ENCODE measurements at places on chromosomes 12 and 14.

- no peak for DNase-seq
These were observed 65.6 kb downstream of the PPP2R5E start for GRCh38 chr14:63477556-63477955.

GRCh38 chr14:43087666-43088065, 1419.4 kb downstream of the FSCB start:
- no peak for DNase-seq

- no peak for DNase-seq
These were observed 47.3 kb downstream of the ELK3 start for GRCh38 chr12:96241431-96241830.

GRCh38 chr14:76201162-76201561, 49.4 kb downstream of the GPATCH2L start:
- DNase-seq, result no peak

DNA sequence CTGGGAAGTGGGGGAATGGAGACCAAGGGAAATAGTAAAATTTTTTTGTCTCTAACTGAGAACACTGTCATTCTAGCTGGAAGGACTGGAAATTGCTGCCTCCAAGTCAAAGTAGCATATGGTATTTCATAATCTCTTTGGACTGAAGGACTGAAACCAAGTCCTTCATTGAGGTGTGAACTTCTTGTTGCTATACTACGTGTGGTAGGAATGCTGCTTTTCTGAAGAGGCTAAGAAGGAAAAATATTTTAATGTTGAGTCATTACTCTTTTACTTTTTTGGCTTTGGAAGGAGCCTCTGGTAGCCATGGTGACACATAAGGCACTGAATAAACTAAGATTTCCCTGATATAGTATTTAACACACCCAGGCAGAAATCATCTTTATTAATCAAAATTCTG, 465.4 kb downstream of the NPAS3 start:
- no peak for DNase-seq

GRCh38 chr12:7190268-7191055, 976 bp downstream of the PEX5 start:
- DNase-seq, result peak; percentile 9

DNA sequence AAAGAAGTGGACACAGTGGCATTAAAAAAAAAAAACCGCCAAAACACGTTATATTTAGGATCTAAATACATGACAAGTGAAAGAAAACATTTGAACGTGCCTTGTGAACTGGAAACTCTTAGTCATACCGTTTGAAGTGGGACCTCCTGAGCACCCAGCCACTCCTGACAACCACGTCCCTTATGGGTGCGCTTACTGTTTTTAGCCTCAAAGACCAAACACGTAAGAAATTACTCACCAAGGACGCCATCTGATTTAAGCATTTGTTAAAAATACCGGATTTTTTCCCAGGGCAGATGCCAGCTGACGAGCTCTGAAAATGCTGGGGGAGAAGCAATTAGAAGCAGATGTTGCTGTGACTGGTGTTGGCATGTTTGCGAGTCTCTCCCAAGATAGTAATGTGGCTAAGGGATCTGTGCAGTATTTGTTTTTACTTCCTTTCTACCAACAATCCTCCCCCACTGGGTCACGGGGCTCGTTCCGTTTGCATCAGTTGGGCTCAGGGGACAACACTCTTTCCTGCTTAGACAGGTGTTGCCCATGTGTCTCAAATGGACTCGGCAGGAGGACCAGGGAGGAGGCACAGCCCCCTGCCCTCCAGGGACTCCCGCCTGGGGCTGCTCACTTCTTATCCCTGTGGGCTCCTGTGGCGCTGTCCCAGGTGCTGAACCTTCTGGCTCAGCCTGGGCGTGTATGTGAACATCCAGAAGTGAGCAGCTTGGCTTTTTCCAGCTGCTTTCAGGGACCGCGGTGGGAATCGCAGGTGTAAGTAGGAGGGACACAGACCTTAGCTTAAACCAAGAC, 101.0 kb downstream of the BEGAIN start:
- DNase-seq, result peak; percentile 53

GRCh38 chr14:89000007-89000942, 175.8 kb downstream of the TTC8 start:
- DNase-seq, result peak; percentile 35

DNA sequence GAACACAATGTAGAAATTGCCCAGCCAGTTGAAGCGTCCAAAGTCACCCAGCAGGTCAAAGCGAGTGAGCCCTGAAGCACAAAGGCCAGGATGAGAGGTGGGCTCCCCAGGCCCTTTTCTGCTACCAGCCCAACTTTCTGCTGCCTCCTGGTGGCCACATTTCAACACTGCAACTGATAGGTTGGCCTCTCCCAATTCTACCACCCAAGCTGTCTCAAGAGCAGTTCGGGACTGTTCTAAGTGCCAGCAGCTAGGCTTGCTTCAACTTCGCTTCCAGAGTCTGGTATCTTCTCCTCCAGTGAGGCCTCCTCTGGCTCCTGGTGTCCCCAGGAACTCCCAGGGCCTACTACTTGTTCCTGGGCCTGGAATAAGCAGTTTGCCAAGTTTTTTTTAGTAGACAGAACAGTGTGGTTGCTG, 3.4 kb upstream of the DHH start:
- DNase-seq, result peak; percentile 54

- no peak for DNase-seq
These were observed 325.4 kb upstream of the SFSWAP start for GRCh38 chr12:131385313-131386166.

- no peak for DNase-seq
These were observed 5.5 kb downstream of the CARMIL3 start for GRCh38 chr14:24057271-24057670.

DNA sequence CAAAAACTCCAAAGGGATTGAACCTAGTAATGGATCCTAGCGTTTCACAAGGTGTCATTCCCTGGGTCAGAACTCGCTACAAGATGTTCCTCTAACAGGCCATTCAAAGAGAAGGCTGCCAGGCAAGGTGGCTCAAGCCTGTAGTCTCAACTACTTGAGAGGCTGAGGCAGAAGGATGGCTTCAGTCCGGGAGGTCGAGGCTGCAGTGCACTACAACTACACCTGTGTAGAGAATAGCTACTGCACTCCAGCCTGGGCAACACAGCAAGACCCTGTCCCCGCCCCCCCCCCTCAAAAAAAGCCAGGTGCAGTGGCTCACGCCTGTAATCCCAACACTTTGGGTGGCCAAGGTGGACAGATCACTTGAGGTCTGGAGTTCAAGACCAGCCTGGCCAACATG, 14.4 kb downstream of the PPTC7 start:
- no peak for DNase-seq

DNA sequence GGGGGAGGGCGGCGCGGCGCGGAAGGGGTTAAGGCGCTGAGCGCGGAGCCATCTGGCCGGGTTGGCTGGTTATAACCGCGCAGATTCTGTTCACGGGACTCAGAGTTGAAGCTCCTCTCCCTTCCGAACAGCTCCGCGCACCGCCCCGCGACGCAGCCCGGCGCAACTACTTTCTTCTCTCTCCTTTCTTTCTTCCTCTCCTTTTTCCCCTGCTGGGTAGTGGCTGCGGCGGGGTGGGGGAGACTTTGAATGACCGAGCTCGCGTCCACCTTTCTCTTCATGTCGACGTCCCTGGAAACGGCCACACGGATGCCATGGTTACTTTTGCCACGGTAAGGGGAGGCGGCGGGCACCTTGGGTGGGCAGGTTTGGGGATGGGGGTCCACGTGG, at the start of gene NTF3:
NTF3 (plus strand) TSS at position 98 of the 390 bp plus-strand sequence; CDS start at position 315, 217 bp downstream.
- no peak for DNase-seq

GRCh38 chr14:55297611-55298499, 26.6 kb downstream of the FBXO34 start:
- no peak for DNase-seq

DNA sequence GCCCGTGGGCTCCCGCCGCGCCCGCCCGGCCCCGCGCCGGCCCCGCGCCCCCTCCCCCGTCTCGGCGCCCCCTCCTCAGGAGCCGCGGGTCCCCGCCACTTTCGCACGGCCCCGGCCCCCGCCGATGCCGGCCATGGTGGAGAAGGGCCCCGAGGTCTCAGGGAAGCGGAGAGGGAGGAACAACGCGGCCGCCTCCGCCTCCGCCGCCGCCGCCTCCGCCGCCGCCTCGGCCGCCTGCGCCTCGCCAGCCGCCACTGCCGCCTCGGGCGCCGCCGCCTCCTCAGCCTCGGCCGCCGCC, 263 bp downstream of the RCOR1 start:
- DNase-seq, result no peak

DNA sequence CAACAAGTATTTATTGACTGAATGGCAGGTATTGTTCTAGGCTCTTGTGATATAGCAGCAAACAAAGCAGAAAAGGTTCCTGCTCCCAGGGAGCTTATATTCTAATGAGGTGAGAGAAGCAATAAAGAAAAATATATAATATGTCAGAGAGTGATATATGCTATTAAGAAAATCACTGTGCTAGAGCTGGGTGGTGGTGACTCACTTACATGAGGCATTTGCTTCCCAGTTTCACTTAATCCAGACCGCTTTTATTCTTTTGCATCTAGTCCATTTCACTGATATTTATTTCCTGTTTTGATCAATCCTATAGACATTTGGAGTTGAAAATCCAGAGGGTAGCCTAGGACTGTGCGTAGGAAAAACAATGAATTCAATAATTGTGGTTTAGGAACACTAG, 17.5 kb downstream of the TRHDE start:
- no peak for DNase-seq

- no peak for DNase-seq
These were observed 36.8 kb upstream of the G2E3 start for GRCh38 chr14:30521899-30522736.

DNA sequence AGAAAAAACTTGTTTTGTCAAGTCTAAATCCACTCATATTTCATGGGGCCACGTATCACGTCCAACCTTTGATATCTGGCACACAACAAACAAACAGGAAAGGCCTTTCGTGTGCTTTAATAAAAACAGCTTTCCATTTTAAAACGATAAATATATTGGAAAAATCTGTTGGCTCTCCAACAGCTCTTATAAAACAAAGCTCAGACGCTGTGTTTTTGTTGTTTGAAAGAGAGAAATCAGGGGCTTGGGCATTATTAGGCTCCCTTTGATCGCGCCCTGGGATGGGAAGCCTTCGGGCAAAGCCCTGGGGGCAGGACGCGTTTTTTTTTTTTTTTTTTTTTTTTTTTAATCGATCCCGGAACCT, 429 bp upstream of the PLEKHA5 start:
- DNase-seq, result no peak

- DNase-seq, result no peak
These were observed 14.1 kb downstream of the ACACB start for GRCh38 chr12:109130297-109131153.

- DNase-seq, result no peak
These were observed 3.7 kb downstream of the SH2B3 start for GRCh38 chr12:111409403-111409779.

DNA sequence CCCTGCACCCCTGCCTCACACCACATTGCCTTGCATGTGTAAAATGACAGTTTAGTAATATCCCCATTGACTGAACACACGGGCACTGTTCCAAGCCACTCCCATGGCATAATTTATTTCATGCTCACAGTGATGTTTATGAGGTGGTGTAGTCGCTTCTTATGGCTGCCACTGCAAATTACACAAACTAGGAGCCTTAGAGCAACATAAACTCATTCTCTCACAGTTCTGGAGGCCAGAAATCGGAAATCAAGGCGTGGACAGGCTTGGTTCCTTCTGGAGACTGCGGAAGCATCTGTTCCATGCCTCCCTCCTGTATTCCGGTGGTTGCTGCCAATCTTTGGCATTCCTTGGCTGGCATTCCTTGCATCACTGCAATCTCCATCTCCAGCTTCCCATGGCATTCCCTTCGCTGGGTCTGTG, 97.3 kb downstream of the RIN3 start:
- DNase-seq, result no peak

DNA sequence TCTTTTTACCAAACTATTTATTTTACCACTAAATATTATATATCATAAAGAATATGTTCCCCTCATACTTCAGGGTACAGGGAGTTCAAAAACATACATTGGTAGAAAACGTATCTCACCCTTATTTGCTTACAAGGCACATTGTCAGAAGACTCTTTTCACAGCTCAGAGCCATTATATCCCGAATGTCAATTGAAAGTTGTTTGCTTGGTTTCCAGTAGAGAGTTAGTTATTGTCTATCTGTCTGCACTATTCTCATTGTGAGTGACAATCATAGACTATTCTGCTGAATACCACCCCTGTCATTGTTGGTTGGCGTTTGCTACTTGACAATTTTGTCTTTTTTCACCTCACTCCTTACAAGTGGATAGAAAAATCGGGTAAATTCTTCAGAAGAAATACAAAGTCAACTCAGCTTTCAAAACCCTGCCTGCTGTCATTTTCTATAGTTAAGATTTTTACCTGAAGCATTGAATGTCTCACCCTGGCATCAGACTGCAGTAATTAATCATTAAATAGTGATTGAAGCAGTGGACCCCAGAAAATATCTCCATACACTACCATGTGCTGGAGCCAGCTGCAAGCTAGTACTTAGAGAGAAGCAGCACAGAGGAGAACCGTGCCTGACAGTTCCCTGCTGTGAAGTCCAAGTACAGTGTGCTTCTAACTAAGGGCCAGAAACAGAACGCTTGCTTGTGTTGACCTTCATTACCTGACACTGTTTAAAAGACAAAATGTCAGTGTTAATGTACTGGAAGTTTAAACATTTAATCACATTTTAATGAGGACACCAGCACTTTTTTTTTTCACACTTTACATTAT, 510.6 kb downstream of the RERGL start:
- no peak for DNase-seq

DNA sequence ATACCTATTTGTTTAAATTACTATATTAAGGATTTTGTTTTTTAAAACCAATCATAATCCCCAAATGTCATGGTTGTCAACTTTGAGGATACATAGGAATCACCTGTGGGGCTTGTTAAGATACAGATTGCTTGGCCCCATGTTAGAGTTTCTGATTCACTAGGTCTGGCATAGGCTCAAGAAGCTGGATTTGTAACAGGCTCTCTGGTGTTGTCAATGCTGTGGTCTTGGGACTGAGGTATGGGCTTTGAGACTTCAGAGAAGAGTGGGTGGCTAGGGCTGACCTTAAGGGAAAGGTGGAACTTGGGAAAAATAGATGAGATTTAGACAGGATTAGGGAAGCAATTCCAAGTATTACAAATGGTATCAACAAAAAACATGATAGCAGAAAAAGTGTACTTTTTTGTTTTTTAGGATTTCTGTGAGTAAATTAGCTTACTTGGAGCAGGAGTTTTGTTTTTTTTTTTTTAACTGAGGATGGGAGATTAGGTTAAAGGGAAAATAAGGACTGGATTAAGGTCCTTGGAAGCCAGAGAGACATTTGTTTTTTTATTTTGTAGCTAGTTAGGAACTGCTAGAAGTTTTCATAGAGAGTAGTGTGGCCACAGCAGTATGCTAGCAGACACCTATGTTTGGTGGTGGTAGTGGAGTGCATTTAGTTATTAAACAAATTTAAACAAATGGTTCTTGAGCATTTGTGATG, 88.6 kb downstream of the RAD51B start:
- no peak for DNase-seq

GRCh38 chr12:11412731-11413130, 17.4 kb upstream of the PRB2 start:
- no peak for DNase-seq

GRCh38 chr12:106157802-106158201, 19.0 kb upstream of the NUAK1 start:
- no peak for DNase-seq

GRCh38 chr14:43651896-43652295, 855.2 kb downstream of the FSCB start:
- no peak for DNase-seq

GRCh38 chr14:51335961-51336723, 96.1 kb downstream of the TMX1 start:
- no peak for DNase-seq

GRCh38 chr12:13534242-13534641, 337.7 kb downstream of the EMP1 start:
- DNase-seq, result no peak

- DNase-seq, result no peak
These were observed 5.1 kb downstream of the ARL6IP4 start for GRCh38 chr12:122985338-122986257.

All from stimulated activated CD4-positive, alpha-beta T cell treated with anti-CD3 and anti-CD28 coated beads, TNF-alpha, amount 100 ng/mL, for 24 hours (primary cell).